ENCODE measurements at places on chromosomes 7 and 10.

- no peak for DNase-seq
These were observed 123.8 kb upstream of the STARD3NL start for GRCh38 chr7:38054199-38054598.

GRCh38 chr10:72612203-72612826 lies 13.6 kb downstream of the MICU1 start:
- no peak for DNase-seq

- DNase-seq: no peak
These were observed 53.7 kb upstream of the HBP1 start for GRCh38 chr7:107115114-107115513.

DNA sequence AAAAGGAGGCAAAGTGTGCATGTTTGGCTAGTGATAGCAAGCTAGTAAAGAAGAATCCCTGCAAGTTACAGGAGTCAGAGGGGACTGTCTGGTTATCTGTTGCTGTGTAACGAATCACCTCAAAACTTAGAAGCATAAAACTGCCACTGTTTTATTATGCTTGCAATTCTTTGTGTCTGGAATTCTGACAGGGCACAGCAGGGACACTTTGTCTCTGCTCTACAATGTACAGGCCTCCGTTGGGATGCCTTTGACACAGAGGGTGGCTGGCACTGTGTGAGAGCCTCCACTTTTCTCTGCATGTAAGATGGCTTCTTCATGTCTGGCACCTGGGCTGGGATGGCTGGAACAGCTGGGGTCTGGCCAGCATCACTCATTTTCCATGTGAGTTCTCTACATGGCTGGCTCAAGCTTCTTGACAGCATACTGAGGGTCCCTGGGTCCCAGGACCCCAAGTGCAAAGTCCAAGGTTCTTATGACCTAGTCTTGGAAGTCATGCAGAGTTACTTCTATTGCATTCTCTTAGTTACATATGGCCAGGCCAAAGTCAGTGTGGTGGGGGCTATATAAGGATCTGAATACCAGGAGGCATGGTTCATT lies 276.9 kb downstream of the RPS24 start:
- DNase-seq: no peak

GRCh38 chr7:32062150-32062549 lies 8.1 kb downstream of the PDE1C start:
- DNase-seq: peak; percentile 22

GRCh38 chr7:127905491-127906330 lies 125.5 kb downstream of the LRRC4 start:
- DNase-seq: no peak

DNA sequence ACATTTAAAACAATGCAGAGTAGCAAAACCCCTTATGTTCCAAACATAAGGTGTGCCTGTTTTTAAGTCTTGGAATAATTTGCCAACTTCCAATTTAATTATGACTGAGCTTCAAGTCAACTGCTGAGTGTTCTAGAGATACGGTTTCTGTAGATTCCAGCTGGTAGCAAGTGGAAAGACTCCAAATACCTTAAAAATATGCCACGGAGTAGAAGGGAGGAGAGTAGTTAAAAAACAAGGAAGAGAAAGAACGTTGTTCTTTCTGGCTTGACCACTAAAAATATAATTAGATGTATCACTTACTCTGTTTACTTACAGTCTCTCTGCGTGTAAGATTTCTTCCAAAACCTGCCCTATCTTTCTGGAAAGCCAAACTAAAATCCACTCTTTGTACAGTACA lies 24.5 kb upstream of the ABLIM1 start:
- DNase-seq: no peak

GRCh38 chr7:137891016-137891655 lies 44.4 kb upstream of the DGKI start:
- no peak for DNase-seq

GRCh38 chr7:96337519-96337918 lies 15.6 kb upstream of the SLC25A13 start:
- DNase-seq: no peak

All from SW 1271 (cell line).